ENCODE measurements at places on chromosomes 4 and X.

GRCh38 chr4:82903737-82904136 is 3.2 kb downstream of the THAP9 start:
- no peak for DNase-seq

DNA sequence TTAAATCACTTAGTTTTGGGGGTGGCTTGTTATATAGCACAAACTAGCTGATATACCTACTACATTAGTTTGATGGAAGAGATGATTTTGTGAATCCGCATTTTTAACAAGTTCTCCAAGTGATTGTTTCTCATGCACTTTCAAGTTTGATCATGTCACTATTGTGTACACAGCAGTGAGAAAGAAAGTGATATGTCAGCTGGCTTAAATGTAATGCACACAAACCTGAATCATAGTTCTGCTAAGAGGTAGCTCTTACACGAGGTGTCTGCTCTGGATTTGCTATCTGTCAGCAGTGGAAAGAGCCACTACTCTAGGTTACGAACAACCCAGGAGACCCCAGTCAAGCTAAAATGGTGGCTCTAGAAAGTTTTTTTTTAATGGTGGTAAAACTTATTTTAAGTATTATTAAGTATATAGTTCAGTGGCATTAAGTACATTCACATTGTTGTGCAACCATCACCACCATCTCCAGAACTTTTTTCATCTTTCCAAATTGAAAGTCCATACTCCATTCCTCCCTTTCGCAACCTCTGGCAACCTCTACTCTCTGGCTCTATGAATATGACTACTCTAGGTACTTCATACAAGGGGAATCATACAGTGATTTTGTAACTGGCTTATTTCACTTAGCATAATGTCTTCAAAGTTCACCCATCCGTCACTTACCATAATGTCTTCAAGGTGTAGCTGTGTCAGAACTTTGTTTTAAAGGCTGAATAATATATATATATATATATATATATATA is 147.3 kb downstream of the HS6ST2 start:
- no peak for DNase-seq

- DNase-seq = no peak
Observed at GRCh38 chr4:119679251-119679650, 50.6 kb upstream of the PDE5A start.

DNA sequence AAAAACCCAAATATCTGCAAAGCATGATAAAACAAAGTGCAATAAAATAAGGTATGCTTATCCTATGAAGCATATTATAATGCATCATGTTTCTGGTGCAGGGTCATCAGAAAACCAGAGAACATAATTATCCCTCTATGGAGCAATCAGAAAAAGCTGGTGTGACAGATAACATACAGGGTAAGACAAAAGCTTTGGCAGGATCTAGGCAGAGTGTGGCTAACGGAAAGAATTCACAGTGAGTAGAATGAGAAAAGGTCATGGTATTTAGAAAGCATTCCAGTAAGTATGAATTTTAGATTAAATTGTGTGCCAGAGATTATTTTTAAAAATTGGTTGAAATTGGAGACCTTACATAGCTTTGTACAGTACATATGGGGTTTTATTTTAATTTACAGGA is 29.0 kb upstream of the UGT2B4 start:
- no peak for DNase-seq

DNA sequence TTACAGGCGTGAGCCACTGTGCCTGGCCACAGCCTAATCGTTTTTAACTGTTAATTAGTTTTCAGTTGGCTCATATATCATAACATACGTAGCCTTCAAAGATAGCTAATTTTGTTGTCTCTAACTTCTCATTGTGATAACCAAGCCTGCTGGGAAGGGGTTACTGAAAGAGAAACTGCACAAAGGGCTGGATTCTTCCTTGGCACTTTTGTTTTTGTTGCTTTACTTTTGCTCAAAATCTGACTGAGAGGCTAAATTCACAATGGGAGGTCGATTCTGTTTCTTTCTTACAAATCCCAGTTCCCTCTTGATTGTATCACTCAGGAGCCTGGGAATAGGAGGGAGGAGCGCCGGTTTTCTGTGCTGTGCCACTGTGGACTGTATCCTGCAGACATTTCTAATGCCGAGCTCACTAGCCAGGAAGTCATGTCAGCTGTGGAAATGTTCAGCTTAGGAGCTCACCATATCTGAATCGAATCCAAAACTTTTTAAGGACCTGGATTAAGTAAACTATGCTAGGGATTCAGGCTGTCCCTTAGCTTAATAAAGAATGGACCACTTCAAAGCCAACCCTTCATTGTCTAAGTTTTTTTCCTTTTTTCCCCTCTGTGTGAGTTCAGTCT is 120.5 kb upstream of the FAT1 start:
- DNase-seq = no peak

- DNase-seq = no peak
Observed at GRCh38 chr4:156374069-156374468, 420.4 kb upstream of the CTSO start.

DNA sequence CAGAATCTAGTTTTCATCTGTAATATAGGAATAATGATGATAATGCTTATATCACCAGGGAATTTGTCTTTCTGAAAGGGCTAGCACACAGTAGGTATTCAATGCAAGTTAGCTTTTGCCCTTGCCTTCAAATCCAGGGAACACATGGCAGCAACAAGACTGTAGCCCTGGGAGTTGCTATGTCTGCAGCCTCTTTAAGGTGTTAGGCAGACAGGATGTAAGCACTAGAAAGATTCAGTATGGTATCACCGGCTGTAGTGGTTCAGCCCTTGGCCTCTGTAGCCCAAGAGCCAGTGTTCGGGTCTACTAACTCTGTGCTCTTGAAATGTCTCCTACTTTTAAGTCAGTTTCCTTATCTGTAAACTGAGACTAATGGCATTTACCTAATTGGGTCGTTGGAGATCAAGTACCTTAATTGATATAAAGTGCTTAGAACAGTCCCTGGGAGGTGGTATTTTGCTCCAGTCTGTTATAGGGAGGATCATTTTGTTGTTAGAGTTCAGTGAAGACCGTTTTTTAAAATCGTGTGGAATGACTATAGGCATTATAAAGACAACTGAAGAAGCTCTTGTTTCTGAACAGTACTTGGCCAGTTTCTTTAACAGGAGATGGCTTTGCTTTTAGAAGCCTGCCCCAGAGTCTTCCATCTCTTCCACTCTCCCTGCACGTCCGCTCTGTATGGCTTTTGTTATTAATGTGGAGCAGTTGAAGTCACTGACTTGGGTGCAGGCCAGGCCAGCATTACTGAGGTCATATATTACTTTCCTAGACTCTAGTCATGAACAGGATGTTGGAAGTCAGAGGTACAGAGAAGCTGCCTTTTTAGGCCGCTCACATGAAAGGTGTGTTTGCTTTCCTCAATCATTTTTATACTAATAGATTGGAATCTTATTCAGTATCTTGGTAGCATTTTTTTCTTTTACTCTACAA is 44.8 kb downstream of the GAB1 start:
- DNase-seq = no peak

DNA sequence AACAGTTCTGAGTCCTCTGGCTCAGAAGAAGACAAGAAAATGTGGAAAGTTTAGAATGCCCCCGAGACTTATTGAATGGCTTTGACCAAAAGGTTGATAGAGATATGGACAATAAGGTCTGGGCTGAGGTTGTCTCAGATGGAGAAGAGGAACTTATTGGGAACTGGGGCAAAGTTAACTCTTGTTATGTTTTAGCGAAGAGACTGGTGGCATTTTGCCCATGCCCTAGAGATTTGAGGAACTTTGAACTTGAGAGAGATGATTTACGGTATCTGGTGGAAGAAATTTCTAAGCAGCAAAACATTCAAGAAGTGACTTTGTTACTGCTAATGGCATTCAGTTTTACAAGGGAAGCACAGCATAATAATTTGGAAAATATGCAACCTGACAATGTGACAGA is 1549.3 kb upstream of the ADGRL3 start:
- DNase-seq = no peak

GRCh38 chr4:142243255-142243654 is 602.8 kb downstream of the INPP4B start:
- no peak for DNase-seq

DNA sequence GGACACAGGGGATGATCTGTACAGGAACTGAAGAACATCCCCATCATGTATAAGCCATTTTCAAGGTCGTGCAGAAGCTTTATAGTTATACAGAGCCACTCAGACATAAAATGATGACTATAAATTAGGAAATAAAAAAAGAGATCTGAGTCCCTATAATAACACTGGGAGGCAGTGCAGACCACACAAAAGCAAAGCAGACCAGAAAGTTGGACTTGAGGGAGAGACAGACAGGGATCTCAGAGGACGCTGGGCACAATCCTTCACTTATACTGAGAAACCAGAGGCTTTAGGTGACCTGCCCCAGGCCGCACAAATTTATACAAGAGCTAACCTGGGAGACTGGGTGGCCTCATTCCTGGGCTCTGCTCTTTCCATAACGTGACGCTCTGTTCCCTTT is 70.5 kb downstream of the HADH start:
- no peak for DNase-seq

- no peak for DNase-seq
Observed at GRCh38 chrX:108000751-108001150, 18.6 kb upstream of the TEX13B start.

- no peak for DNase-seq
Observed at GRCh38 chr4:151620066-151620465, 140.7 kb downstream of the GATB start.

- no peak for DNase-seq
Observed at GRCh38 chr4:4605849-4606248, 64.0 kb upstream of the STX18 start.

GRCh38 chr4:184568770-184569169 is 80.5 kb downstream of the CASP3 start:
- DNase-seq = no peak

- no peak for DNase-seq
Observed at GRCh38 chr4:172874944-172875343, 293.7 kb upstream of the GALNT7 start.

DNA sequence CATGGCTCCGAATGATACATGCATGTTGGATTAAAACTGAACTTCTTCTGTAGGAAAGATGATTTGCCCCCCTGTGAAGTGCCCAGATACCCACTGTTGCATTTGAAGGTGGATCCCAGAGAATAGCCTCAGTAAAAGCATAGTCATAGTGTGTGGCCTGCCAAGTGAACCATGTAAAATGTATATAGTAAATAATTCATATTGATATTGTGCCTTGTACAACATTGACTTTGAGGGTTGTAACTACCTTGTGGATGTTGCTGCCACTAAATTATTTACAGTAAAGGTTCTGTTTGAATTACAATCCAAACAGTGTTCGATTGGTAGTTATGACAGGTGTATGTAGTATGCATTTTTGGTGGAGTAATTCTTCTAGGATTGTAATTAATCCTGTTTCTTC is 19.2 kb downstream of the TMEM131L start:
- DNase-seq = no peak

DNA sequence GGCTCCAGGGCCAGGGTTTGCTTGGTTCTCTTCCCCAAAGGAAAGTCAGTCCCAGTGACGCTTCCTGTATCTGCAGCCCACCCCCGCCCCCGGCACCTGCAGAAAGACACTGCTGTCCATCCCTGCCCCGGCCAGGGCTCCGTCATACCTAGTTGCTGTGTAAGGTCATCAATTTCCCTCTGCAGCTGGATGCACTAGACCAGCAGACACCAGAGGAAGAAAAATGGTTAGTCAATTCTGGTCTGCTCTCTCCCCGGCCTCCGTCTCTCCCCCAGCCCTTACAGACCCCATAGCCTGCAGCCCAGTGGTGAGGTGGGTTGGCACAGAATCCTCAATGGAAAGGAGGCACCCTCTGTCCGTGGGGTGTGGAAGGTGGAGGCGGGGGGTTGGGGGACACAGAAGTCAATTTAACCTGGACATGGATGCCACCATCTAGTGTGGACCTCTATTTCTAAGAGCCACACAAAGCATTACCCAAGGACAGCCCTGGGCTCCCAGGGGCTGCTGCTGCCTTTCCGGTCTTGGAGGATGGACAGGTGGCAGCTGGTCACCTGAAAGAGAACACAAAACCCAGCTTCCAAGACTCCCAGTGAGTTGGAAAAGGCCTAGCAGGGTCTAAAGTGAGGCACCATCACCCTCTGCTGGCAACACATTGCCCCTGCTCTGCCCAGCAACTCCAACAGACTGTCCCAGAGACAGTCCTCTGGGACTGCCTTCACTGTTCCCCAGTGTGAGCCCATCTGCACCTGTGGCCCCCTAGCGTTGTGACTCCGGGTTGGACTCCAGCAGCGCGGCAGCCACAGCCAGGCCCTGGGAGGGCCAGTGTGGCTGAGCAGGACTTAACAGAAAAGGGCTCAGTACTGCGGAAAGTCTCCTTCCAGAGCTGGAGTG is 40.2 kb upstream of the NHSL2 start:
- no peak for DNase-seq

DNA sequence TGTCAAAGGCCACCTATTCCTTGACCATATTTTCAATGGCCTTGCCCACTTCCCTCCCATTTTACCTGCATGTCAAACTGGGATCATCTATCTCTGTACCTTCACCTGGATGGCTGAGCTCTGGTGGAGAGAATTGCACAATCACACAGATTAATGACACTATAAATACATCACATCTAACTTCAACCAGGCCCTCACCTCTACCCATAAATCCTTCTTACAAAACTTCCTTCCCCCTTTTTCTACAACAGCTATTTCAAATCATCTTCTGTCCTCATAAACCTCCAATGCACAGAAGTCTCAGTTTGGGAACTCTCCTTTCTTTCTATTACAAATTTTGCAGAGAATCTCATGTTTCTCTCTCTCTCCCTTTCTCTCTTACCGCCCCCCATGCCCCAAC is 9.2 kb downstream of the PALLD start:
- DNase-seq = no peak

- DNase-seq = no peak
Observed at GRCh38 chr4:43071069-43071468, 178.6 kb downstream of the GRXCR1 start.

- no peak for DNase-seq
Observed at GRCh38 chr4:145736241-145736831, 56.4 kb downstream of the C4orf51 start.

DNA sequence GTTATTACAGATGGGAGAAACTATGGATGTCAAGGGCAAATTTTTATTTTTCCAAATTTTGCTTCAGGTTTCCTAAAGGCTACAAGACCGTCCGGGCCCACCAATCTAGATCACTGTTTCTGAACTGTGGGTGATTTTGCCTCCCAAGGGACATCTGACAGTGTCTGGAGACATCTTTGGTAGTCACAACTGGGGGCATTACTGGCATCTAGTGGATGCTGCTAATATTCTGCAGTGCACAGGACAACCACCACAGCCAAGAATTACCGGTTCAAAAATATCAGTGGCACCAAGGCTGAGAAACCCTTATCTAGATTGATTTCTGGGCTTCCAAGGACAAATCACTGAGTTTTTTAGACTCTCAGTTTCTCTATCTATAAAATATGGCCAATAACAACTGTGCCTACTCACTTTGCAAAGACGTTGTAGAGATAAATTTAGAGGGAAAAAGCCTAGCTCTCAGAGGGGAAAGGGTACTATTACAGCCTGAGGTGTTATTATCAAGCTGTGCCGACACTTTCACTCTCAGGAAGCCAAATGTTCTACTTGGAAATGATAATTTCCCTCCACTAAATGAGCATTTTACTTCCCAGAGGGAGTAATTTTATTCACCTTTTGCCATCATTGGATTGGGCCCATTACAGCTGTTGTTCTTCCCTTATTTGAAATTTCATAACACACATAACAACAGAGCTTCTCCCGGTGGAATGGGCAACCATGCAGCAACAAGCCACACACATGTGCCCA is 442.1 kb downstream of the CENPC start:
- no peak for DNase-seq

All from activated T-cell treated with anti-CD3 and anti-CD28 coated beads for 24 hours (primary cell).